H9 (cell line): ENCODE measurements at places on chromosomes 6 and 20.

GRCh38 chr20:62838128-62838891 lies 21.5 kb downstream of the COL9A3 start:
- no peaks in the 10 kb centered on the region for H3K27me3 ChIP-seq
- peaks cover 2% of the 10 kb centered on the region; the same call in 2 of the 3 replicates for H3K36me3 ChIP-seq
- no peak overlapping the region for H3K27ac ChIP-seq
- no peak for DNase-seq
- H3K4me1 ChIP-seq: no peaks in the 10 kb centered on the region

DNA sequence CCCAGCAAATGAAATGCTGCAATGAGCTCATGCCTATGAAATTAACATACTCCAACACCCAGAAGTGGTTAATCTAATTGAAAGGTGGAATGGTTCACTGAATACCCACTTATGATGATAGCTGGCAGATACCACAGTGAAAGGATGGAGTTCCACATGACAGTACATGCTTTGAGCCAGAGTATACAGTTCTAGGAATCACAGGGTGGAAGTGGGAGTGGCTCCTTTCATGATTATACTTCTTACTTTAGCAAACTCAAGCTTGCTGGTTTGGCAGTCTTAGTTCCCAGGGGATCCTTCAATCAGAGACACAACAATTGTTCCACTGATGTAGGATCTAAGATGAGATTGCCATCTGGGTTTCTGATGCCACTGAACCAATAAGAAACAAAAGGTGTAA lies 21.5 kb downstream of the CD164 start:
- no peak overlapping the region for H3K27ac ChIP-seq
- no peaks in the 10 kb centered on the region for H3K27me3 ChIP-seq
- no peak for DNase-seq
- no peaks in the 10 kb centered on the region for H3K4me1 ChIP-seq
- peaks cover 89% of the 10 kb centered on the region for H3K36me3 ChIP-seq
- H3K4me3 ChIP-seq: no peak overlapping the region

- H3K4me1 ChIP-seq: no peaks in the 10 kb centered on the region
- DNase-seq: no peak
- no peaks in the 10 kb centered on the region for H3K36me3 ChIP-seq
- H3K27me3 ChIP-seq: no peaks in the 10 kb centered on the region
- H3K27ac ChIP-seq: no peak overlapping the region
Measured at GRCh38 chr20:12949429-12949980, 59.3 kb upstream of the SPTLC3 start.

GRCh38 chr6:148529010-148529409 lies 186.4 kb downstream of the SASH1 start:
- no peaks in the 10 kb centered on the region for H3K27me3 ChIP-seq
- no peak for DNase-seq
- peaks cover 53% of the 10 kb centered on the region for H3K36me3 ChIP-seq
- H3K4me1 ChIP-seq: no peaks in the 10 kb centered on the region; the same call in 1 of the 2 replicates
- no peak overlapping the region for H3K4me3 ChIP-seq

DNA sequence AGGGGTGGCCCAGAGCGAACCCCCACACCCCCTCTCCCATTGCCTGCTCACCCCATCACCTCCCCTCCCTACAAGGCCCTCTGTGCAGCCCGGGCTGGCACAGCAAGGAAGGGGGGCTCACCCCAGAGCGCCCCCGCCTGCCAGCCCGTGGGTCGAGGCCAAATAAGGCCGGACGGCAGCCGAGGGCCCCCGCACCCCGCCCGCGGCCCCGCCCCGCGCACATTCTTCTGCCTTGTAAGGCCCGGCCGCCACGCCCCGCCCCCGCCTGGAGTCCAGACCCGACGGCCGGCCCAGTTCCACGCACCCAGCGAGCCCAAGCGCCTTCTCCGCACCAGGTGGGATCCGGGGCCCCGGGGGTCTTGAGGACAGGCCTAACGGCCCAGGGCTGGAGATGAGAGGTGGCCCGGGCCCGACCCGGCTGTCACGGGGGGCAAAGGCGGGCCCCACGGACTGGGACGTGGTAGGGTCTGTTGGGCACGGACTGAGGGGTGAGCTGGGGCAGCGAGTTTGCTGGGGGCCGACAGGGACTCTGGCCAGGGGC lies at the start of gene MYL9:
TSS of gene MYL9 (plus strand) at position 293 of the 541 bp plus-strand sequence. CDS start 3,366 bp downstream, outside the sequence.
- H3K27me3 ChIP-seq: no peaks in the 10 kb centered on the region
- H3K4me3 ChIP-seq: peak within 1 kb of the TSS; percentile 74
- DNase-seq: peak; percentile 76
- H3K27ac ChIP-seq: no peak within 1 kb of the TSS

- H3K36me3 ChIP-seq: peaks cover 8% of the 10 kb centered on the region
- H3K27me3 ChIP-seq: no peaks in the 10 kb centered on the region
- H3K4me1 ChIP-seq: no peaks in the 10 kb centered on the region
- H3K4me3 ChIP-seq: no peak overlapping the region
Measured at GRCh38 chr6:35080016-35080680, 61.0 kb downstream of the TCP11 start.

DNA sequence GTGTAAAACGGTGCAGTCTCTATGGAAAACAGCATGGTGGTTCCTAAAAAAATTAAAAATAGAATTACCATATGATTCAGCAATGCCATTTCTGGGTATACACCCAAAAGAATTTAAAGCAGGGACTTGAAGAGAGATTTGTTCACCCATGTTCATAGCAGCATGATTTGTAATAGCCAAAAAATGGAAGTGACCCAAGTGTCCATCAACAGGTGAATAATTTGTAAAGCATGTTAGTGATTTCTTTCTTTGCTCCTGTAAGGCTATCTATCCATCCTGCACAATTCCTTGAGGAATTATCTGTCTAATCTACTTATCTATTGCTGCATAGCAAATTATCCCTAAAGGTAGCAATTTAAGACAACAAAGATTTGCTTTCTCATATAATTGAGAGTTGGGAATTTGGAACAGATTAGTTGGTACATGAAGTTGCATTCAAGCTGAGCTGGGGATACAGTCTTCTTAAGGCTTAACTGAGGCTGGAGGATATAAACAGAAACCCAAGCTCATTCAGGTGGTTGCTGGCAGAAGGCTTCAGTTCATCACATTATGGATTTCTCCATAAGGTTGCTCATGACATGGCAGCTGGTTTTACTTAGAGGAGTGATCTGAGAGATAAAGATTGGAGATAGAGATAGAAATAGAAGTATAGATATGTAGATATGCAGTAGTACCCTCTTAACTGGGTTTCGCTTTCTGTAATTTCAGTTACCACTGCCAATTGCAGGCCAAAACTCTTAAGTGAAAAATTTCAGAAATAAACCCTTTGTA lies 62.0 kb downstream of the IL22RA2 start:
- no peak for DNase-seq
- no peak overlapping the region for H3K27ac ChIP-seq
- H3K4me3 ChIP-seq: no peak overlapping the region
- H3K4me1 ChIP-seq: no peaks in the 10 kb centered on the region

DNA sequence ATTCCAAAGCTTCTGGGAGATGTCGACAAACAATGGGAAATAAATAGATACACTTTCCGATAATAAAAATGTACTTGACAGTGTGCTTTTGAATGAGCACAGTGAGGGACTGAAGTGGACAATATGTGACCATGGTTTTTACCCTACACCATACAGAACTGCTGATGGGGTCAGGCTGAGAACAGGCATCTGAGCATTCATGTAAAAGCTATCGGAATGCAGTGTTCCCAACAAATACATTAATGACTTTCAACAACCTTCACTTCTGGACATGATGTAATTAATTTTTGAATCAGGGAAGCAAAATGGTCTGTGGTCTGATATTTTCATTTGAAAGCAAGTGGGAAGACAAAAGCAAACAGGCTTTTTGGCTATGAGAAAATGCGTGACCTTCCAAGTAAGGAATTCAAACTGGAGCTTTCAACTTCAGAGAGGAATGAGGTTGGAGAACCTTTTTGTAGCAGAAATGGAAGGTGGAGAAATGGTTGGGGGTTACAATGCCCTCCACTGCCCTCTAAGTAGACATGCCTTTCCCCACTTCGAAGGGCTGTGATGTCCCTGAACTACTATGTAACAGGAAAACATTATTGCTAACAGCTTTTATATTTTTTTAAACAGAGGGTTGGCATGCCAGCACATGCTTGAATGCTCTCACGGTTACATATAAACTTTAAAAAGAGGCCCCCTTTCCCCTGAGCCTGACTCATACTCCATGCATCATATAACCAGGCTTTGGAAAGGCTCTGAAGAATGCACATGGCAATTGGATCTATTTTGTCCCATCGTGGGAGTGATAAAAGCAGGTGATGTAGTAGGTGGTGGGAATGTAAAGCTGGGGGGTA lies 203.5 kb upstream of the CITED2 start:
- H3K4me1 ChIP-seq: no peaks in the 10 kb centered on the region
- no peaks in the 10 kb centered on the region for H3K27me3 ChIP-seq
- H3K27ac ChIP-seq: no peak overlapping the region
- H3K4me3 ChIP-seq: no peak overlapping the region
- no peaks in the 10 kb centered on the region for H3K36me3 ChIP-seq
- no peak for DNase-seq

DNA sequence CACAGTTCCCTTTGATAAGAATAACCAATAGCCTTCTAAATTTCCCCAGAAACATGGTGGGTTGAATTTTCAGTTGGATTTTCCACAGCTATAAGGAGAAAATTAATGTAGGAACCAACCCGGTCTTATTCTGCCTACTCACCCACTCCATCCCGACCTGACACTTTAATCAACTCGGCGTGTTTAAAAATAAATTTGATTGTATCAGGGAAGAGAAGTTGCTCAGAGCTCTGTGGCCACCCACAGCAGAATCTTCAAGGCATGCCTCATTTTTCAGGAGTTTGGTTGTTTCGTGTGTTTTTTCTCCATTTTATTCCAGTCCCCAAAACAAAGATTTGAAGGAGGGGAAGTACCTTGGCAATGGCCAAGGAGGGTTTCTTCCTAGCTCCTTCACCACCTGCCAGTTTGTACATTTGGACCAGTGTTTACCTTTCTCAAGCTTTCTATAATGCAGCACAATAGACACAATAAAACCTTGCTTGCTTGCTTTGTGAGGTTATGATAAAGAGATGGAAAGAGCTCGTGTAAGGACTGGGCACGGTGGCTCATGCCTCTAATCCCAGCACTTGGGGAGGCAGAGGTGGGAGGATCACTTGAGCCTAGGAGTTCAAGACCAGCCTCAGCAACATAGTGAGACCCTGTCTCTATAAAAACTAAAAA lies 297.2 kb upstream of the JARID2 start:
- H3K27me3 ChIP-seq: no peaks in the 10 kb centered on the region
- no peaks in the 10 kb centered on the region for H3K36me3 ChIP-seq
- no peak for DNase-seq
- H3K27ac ChIP-seq: no peak overlapping the region
- no peak overlapping the region for H3K4me3 ChIP-seq
- no peaks in the 10 kb centered on the region; the same call in 1 of the 2 replicates for H3K4me1 ChIP-seq

GRCh38 chr6:36301085-36301658 lies 31.3 kb downstream of the PNPLA1 start:
- no peak overlapping the region for H3K4me3 ChIP-seq
- H3K27ac ChIP-seq: no peak overlapping the region
- no peak for DNase-seq
- no peaks in the 10 kb centered on the region for H3K36me3 ChIP-seq
- H3K27me3 ChIP-seq: no peaks in the 10 kb centered on the region

- peaks cover 92% of the 10 kb centered on the region for H3K27me3 ChIP-seq
- no peak overlapping the region for H3K4me3 ChIP-seq
- no peaks in the 10 kb centered on the region for H3K36me3 ChIP-seq
- H3K27ac ChIP-seq: no peak overlapping the region
Measured at GRCh38 chr6:50837589-50838445, 19.1 kb downstream of the TFAP2B start.

GRCh38 chr20:15475483-15475882 lies 1097.8 kb downstream of the KIF16B start:
- no peaks in the 10 kb centered on the region for H3K27me3 ChIP-seq
- DNase-seq: no peak
- H3K4me3 ChIP-seq: no peak overlapping the region
- no peak overlapping the region for H3K27ac ChIP-seq

- no peaks in the 10 kb centered on the region for H3K27me3 ChIP-seq
- no peaks in the 10 kb centered on the region for H3K4me1 ChIP-seq
- H3K27ac ChIP-seq: no peak overlapping the region
- peaks cover 16% of the 10 kb centered on the region for H3K36me3 ChIP-seq
- no peak for DNase-seq
Measured at GRCh38 chr6:147285087-147285855, 81.1 kb downstream of the STXBP5 start.
